Left lobe of liver (tissue), 2 donors: ENCODE measurements at places on chromosomes 1 and 21. TPM values are rescaled to one million over a fixed set of nuclear protein-coding genes. Genes with fewer than 3 reads are reported as not detected.

GRCh38 chr1:60088620-60089155 lies 15.1 kb upstream of the C1orf87 start:
- no peak for DNase-seq

GRCh38 chr21:15809818-15810217 lies 80.0 kb downstream of the USP25 start:
- no peak for DNase-seq

DNA sequence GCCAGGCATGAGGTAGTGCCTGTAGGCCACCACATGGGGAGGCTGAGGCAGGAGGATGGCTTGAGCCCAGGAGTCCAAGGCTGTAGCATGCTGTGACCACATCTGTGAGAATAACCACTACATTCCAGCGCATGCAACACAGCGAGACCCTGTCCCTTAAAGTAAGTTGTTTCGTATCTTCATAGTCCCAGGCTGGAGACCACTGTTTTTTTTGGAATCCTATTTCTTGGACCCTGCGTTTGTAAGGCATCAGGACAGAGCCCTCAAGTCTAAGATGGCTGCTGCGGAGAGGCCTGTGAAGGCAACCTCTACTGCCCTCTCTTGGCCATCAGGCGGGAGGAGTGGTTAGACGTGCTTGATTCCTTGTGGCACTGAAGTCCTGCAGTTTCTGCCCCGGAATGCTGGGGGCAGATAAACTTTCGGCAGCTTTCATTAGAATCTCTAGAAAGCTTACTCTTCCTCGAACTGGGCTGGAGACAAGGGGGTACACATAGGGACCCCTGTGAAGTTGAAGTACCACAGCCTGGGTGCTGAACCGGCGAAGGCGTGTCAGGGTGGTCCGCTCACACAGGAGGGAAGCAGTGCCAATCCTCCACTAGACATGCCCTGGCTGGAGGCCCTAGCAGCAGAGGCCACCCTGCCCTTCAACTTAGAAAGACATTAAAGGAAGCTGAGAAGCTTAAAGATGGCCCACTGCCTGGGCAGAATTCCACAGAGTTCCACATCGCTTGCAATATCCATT lies 36.6 kb downstream of the RABIF start:
- no peak for DNase-seq

DNA sequence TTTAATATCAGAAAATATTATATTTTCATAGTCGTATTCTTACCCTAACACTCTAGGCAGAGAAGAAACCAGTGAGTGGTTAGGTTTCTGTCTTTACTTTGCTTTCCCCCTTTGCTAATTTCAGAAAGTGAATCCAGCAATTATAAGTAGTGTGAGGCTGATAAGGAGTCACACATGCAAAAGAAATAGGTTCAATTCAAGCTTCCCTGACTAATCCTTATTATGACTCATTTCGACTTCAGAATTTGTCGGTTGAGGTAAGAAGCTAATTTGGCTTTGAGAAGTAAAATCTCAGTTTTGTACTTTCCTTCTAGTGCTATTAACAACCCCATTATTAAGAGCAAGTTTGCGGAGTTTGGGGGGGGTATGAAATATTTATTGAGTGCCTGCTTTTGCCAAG lies 22.4 kb downstream of the ESRRG start:
- no peak for DNase-seq

- DNase-seq = no peak
Observed at GRCh38 chr1:40746344-40747090, 37.1 kb upstream of the KCNQ4 start.

- DNase-seq = no peak
Observed at GRCh38 chr1:65765631-65766030, 27.1 kb upstream of the PDE4B start.

GRCh38 chr1:94094469-94095111 lies 26.4 kb downstream of the ABCA4 start:
- no peak for DNase-seq

DNA sequence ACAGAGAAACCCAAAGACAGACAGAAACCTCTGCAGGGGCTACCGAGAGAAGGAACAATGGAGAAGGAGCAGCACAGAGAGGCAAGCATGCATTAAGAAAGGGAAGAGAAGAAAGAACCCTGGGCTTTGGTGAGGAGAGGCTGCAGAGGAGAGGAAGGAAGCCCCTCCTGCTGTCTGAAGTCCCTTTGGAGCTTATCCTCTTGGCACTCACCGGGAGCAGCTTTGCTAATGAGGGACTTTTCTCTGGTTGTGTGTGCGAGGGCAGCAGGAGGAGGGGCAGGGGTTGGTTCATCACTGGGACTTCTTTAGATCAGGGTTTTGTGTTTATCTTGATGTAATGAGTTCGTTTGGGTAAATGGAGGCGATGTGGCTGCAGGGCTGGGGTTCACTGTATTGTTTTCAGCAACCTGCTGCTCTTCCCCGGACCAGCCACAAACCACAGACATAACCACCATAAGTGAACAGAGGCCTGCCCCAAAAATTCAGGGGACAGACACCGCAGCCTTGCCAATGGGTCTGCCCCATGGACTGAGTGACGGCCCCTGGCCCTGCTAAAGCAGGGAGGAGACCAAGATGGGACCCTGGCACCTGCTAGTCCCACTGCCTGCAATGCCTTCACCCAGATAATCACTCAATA lies 100.6 kb downstream of the KCND3 start:
- peak; percentile 50 for DNase-seq

GRCh38 chr1:82511441-82511840 lies 710.7 kb downstream of the ADGRL2 start:
- DNase-seq = no peak

GRCh38 chr1:6515771-6516170 lies 24.3 kb upstream of the PLEKHG5 start:
- no peak for DNase-seq

- DNase-seq = no peak
Observed at GRCh38 chr1:3368711-3369445, 85.6 kb upstream of the ARHGEF16 start.

GRCh38 chr1:22889213-22889827 lies 83.3 kb downstream of the LACTBL1 start:
- no peak for DNase-seq

DNA sequence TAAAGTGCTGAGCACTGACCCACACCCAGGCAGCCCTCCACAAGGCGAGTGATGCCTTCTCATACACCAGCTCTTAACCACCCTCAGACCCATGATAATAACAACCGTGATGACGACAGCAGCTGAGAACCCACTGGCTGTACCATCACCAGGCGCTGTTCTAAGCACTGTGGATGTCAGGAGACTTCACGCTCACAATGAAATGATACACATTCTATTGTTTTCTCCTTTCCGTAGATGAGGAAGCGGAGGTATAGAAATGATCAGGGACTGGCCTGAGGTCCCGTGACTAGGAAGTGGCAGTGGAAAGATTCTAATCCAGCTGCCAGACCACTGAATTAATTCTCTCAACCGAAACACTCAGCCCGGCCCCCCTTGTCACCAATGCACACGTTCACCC lies 32.6 kb downstream of the SDC3 start:
- DNase-seq = no peak

DNA sequence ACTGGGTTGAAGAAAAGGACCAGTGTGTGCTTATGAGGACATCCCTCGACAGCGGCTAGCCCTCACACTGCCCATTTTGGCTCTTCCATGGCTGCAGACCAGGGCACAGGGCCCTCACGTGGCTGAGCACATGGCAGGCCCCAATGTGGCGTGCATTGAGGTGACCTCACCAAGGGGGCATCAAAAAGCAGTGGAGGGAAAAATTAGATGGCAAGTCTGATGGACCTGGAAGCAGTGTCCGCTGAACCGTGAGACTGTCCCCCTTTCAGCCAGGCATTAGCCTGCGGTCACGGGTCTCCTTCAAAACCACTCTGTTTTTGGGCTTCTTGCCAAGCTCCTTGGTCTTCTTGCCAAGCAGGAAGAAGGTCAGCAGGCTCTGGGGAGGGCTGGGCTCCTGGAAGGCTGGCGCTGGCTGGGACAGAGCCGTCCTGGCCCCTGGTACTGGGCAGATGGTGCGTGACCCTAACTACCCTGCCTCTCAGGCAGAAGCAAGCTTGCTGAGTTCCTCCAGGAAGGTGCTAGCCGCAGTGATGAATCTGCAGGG lies 30.8 kb downstream of the TRIM67 start:
- DNase-seq = no peak

GRCh38 chr1:210779269-210779668 lies 354.7 kb downstream of the KCNH1 start:
- no peak for DNase-seq

DNA sequence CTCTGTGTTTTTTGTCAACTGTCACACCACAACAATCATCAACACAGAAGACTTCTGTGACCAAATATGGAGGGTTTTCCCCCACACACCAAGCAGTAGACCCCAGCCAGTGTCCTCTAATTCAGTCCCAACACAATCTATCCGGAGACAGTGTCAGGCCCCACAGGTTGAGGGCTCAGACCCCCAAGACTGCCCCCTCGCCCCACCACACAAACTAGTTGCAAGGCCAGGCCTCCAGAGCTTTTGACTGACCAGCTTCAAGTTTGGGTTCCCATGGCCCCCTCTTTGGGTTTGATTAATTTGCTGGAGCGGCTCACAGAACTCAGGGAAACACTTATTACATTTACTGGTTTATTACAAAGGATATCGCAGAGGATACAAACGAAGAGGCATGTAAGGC lies 37.2 kb downstream of the NEK2 start:
- DNase-seq = peak; percentile 30

DNA sequence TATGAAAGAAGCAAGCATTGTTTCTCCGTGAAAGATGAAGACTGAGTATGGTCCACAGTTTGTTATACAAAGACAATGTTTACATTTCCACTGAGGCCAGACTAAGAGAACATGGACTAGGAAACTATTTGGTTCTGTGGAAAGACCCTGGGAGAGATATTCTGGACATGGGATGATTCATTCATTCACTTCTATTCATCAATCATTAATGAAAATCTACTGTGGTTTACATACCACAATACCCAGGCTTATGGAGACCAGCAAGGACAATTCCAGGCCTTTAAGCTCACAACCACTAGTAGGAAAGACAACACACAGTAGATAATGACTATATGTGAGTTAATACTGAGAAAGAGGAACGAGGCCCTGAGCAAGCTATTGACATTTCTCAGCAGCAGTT lies 125.4 kb downstream of the TBX15 start:
- no peak for DNase-seq

DNA sequence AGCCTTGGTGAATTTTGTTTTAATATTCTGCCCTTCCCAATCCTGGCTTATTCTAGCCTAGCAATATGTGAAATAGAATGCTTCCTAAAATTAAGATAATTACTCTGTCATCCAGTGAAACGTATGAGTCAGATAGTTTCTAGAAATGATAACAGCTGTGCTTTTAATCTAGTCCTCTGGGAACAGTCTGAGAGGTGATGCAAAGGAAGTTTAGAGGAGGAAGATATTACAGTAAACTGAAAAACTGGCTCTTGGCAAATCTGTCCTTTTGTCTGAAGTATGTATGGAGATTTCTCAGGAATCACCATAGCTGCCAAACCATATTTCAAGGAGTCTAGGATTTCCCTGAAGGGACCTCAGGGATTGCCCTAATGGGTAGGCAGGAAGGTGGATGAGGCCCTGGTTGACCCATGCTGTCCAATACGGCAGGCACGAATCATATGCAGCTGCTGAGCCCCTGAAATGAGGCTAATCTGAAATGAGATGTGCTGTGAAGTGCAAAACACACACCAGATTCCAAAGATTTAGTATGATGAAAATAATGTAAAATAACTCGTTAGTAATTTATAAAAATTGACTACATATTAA lies 70.8 kb upstream of the LBR start:
- no peak for DNase-seq

DNA sequence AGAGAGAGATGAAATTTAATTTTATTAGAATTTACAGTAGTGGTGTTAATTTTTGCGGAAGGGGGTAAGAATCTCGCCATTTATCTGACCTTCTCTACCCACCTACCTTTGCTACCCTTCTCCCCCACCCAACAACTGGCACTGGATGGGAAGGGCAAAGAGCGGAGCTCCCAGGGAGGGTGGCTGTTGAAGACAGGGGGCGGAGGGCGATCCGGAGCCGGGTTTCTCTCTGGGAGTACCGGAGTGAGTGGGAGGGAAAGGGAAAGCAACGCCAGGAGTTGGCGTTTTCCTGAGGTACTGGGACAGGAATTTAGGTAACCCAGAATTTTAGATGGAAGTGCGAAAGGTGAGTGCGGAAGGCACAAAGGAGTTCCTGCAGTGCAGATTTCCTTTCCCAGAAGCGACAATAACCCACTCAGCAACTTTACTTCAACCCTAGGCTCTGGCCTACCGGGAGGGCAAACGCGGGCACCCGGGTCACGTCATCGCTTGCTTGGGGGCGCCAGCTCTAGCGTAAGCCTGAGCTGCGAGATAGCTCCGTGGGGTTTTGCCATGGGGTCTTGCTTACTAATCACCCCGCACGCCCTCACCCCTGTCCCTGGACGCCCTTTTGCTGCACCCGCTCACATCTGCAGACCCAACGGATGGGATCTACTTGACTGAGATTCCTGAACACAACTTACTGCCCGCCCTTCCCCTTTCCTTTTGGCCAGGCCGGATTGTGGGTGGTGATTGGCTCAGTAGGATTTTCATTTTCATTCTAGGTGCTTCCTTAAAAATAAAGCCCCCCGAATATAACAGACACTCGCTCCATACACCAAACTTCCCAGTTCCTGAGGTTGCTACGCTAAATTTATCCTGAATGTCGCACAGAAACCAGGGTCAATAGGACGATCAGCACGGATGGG lies 413.0 kb upstream of the ESRRG start:
- no peak for DNase-seq

DNA sequence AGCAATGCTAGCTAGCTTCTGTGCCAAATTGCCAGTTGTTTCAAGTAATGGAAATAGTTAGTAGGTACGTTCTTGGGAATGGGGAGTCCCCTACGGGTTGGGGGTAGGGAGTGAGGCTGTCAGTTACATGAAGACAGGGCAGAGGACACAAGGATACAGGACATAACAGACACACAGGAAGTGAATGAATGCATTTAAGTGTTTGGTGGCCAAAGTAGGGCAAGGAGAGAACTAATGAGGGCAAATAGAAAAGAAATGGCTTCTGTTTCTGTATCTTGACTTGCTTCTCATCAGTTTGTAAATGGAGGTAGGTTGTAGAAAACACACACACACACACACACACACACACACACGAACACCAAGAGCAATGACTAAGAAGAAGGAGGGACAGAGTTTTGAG lies 142.2 kb downstream of the S1PR1 start:
- DNase-seq = no peak

GRCh38 chr1:152440635-152441471 lies 26.8 kb upstream of the CRNN start:
- peak; percentile 71 for DNase-seq

GRCh38 chr1:91900562-91900961 lies 14.6 kb upstream of the TGFBR3 start:
- no peak for DNase-seq

GRCh38 chr1:106396020-106396419 lies 660.5 kb upstream of the PRMT6 start:
- DNase-seq = no peak

Gene SGIP1
- 0.30 TPM for total RNA-seq

Gene PRR9
- total RNA-seq = not detected

Gene RPF1
- 8.6 TPM for total RNA-seq

Gene HOOK1
- total RNA-seq = 29.5 TPM

Gene PTPN22
- total RNA-seq = 0.38 TPM

Gene CA14
- total RNA-seq = 5.6 TPM

Gene NPHP4
- 4.5 TPM for total RNA-seq

Gene ECE1
- 58.0 TPM for total RNA-seq

Gene PNRC2
- total RNA-seq = 32.1 TPM

Gene CATSPERE
- 1.2 TPM for total RNA-seq

Gene ST6GALNAC5
- total RNA-seq = not detected

Gene FAM72B
- total RNA-seq = 0.13 TPM

Gene CADM3
- 0.20 TPM for total RNA-seq

Gene TMEM200B
- total RNA-seq = 2.0 TPM

Gene SPRR2D
- not detected for total RNA-seq

Gene VAMP3
- 31.8 TPM for total RNA-seq

Gene PTPN7
- 0.86 TPM for total RNA-seq
